Aorta (tissue), 5 donors: ENCODE measurements at places on chromosomes 2 and 18.

DNA sequence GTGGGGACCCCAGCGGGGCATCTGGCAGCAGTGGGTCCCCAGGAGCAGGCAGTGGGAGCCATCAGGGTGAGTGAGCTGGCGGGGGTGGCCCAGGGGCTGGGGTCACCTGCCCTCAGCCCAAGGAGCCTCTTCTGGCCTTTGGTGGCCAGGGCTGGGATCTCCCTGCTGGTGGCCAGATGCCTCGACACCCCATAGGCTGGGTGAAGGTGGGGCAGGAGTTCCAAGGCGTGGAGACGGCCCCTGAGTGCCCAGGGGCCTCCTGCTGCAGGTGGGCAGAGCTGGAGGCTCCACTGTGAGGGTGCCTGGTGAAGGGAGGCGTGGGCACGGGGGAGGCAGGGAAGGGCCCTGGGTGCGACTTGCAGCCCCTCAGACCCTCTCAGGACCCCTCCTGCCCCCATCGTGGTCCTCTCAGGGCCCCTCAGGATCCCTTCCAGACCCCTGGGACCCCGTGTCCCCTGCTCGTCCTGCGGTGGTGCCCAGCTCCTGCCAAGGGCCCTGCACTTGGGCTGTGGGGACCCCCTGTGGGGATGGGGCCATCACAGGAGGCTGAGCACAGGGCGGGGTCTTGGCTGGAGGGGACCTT is 5.0 kb upstream of the GPR35 start:
- DNase-seq, result no peak

DNA sequence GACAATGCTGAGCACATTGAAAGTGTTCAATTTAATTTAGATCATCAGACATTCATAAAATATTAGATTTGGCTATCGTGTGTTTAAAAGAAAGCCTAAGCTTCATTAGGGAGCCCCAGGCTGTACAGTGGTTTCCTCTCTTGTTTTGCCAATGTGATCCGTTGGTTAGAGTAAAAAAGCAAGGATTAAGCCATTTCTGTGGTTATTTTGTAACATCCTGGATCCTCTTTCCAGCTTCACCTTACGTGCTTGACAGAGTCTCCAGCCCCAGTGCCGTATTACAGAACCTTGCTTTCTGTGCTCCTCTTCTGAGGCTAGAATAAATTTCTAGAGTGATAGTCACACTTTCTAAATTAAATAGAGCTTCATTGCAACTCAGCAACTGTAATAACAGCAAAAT is 289.3 kb upstream of the LINC00305 start:
- DNase-seq, result no peak

DNA sequence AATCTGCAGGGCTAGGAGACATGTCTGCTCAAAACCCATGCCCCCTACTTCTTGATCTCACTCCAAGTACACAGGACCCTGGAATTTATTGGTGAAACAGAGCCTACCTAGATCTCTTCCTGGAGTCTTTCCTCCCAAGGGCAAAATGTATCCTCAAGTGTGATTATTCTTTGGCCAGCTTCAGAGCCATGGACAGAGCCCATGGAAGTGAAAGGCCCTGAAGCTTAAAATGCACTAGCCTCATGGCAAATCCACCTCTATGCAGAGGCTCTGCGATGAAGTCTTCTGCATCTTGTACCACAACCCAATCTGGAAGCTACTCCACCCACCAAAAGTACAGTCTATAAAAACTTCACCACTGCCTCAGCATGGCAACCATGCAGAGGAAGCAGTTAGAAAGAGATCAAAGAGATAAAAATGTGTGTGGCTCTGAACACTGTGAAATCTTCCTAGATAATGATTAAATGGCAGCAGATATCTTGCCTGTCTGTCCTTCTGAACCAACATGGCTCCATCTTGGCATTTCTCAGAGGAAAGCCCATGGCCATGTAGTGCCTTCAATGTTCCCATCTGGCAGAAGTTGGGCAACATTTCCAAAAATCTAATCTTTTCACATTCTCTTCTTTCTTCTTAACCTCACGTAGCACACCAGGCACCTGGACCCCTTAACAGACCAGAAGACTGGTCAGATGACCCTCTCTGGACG is 142.9 kb upstream of the KLF7 start:
- no peak for DNase-seq

GRCh38 chr18:24014986-24015638 is 558 bp downstream of the TTC39C start:
- peak; percentile 72 for DNase-seq

- DNase-seq, result no peak
These were observed 117.5 kb downstream of the ESCO1 start for GRCh38 chr18:21483051-21483450.

- DNase-seq, result no peak
These were observed 66.8 kb downstream of the KYNU start for GRCh38 chr2:142944264-142944663.

GRCh38 chr2:69796174-69796573 is 33.3 kb upstream of the GMCL1 start:
- no peak for DNase-seq

GRCh38 chr2:126777620-126777978 is 121.1 kb upstream of the TEX51 start:
- no peak for DNase-seq

- no peak for DNase-seq
These were observed 228.0 kb downstream of the CYP26B1 start for GRCh38 chr2:71919708-71920107.

GRCh38 chr2:80149991-80150390 is 154.6 kb downstream of the LRRTM1 start:
- DNase-seq, result no peak

- no peak for DNase-seq
These were observed 665.8 kb upstream of the ZEB2 start for GRCh38 chr2:145185696-145186095.

- DNase-seq, result no peak
These were observed 278.4 kb downstream of the NDUFA10 start for GRCh38 chr2:239746559-239747246.

DNA sequence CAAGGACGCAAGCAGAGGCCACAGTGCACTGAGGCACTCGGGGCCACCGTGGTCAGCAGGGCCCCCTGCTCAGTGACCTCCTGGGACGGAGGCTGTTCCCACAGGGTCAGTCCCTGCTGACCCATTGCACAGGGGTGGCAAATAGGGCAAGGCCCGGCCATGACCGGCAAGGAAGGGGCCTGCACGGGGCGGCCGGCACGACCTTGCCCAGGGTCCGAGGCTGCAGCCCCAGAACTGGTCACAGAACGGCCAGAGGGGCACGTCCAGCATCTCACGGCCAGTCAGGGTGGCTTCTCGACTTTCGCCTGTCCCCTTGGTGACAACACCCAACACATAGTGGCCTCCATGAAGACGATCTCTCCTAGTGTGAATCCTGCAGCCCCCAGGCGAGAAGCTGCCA is 27.6 kb upstream of the OTOS start:
- peak; percentile 64 for DNase-seq

DNA sequence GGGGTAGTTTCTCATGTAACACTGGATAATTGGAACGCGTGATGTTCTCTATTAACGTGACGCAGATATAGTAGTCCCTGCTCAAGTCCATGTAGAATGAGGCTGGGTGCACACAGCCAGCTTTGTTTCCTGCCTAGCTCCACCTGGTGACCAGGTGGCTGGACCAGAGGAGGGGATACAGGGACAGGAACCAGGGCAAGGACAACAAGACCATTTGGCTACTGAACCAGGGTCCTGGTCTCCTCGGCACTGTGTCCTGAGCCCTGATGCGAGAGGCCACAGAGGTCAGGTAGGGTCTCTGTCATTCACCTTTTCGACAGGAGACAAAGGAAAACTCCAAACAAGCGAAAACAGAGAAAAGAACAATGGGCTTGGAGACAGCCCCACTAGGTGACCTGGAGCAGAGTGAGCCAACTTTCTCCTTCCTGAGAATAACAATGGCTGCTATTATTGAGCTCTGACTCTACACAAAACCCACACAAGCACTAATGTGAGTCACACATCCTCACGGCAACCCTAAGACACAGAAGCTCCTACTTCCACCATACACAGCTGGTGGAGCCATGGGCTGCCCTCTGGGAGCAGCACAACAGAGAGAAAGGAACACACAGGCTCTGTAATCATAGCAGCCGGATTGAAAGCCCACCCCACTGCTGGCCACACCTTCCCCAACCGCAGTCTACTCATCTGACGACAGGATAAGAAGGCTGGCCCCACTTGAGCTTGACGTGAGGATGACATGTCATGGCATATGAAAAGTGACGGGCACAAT is 67.3 kb upstream of the TEX51 start:
- DNase-seq, result no peak

GRCh38 chr2:1233281-1233680 is 180.0 kb upstream of the TPO start:
- no peak for DNase-seq

DNA sequence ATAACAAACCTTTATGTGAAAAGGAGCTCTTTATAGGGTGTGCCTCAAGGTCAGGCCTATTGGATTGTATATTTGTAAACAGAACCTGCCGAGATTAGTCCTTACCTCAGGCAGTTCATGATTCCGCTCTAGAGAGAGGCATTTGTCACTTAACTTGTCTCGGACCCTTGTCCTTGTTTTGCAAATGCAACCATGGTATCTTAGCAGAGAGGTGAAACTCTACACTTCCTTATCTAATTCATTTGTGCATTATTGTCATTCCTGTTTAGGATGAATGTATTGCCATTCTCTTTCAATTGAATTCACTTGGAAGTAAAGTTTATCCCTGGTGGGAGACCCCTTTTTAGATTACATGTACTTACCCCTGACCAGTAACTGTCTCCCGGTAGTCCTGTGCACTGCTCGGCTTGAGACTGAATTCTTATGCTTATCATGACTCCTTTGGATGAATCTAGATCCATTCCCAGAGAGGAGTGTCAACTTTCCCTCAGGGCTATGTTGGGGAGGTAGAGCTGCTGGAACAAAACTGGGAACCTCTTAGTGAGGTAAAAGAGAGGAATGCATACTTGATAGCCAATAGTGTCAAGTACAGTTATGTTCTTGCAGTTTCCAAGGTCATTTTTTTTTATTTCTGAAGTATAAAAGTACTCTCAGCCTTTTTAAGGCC is 46.6 kb downstream of the SGPP2 start:
- DNase-seq, result no peak

DNA sequence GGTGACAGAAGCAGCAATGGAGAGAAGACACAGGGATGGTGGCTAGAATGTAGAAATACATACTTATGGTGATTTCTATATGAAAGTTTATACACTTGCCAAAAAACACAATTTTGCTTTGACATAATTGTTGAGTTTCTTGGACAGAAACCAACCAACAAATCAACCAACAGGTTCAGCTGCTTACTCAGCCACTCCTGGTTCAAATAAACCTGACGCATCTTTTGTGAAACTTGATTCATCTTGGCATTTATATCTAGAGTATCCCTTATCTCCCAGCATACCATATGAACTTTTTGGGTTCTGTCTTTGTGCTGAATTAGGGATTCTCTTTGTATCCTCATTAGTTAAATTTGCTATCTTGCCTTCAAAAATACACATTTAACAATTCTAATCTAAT is 54.1 kb upstream of the ERBB4 start:
- DNase-seq, result no peak

DNA sequence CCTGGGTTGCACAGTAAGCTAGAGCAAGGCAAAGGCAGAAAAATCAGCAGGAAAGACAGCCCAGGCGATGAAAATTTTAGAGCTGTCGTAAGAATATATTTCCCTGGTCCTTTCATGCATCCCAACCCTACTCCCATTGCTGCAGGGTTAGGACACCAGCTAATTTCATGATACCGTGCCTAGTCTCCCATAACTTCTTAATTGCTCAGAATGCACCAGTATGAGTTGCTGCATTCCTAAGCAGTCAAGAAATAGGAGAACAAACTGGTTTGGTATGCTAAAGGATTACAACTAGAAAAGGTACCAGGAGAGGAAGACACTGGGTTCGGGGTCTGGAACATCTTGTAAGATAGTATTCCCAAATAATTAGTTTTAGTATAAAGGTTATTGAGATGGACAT is 269.4 kb upstream of the NRXN1 start:
- DNase-seq, result no peak

DNA sequence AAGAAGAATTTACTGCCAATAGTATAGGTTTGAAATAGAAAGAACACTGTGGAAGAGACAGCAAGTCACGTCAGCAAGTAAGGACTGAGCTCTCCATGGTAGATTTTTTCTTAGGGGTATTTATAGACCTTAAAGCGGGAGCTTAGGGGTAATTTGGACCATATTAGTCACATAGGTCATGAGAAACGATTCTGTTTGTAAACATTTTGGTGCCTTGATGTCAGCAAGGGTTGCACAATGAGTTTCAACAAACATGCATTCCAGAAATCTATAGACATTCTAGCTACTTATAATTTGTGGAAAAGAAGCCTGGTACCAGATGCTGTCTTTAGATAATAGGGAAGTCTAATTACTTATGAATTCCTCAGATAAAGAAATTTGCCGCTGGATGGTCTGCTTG is 624.7 kb downstream of the TDRD15 start:
- no peak for DNase-seq

GRCh38 chr2:58047961-58048360 is 1.4 kb downstream of the VRK2 start:
- DNase-seq, result no peak

DNA sequence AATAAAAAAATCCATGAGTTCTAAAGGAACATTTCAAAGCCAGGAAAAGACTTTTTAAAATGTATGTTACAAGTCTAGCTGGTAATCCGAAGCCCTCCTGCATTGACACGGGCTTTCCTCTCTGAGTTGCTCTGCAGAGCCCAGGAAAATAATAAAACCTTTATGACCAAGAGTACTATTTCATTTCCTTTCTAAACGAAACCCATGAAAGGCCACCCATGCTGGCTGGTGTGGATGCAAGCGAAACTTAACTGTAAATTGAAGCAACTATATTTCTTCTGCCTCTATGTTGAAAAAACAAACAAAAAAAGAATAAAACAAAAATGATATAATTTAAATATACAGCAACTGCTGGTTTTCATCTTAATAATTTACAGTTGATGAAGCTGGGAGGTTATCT is 41.3 kb upstream of the ZNF532 start:
- no peak for DNase-seq

DNA sequence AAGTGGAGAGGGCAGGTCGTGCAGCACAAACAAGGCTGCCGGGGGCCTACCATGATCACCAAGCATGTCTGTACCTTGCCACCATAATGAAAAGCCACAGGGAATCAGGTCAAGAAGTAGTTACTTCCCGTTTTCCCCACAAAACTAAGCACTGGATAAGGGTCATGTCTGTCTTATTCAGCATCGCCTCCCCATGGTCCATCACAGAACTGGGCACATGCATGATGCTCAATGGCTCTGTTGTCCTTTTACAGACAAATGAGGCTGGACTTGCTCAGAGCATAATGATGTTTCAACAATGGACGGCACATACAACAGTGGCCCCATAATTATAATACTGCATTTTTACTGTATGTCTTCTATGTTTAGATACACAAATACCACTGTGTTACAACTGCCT is 27.5 kb downstream of the REEP1 start:
- no peak for DNase-seq

DNA sequence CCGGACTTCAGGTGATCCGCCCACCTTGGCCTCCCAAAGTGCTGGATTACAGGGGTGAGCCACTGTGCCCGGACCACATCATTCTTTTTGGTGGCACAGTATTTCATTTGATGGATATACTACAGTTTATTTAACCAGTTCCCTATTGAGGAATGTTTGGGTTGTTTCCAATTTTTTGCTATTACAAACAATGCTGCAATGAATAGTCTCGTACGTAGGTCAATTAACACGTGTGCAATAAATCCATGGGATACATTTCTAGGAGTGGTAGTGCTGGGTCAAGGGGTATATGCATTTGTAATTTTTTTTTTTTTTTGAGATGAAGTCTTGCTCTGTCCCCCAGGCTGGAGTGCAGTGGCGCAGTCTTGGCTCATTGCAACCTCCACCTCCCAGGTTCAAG is 28.4 kb upstream of the XPO1 start:
- no peak for DNase-seq
